ENCODE measurements at places on chromosomes 3 and 15.
A peak's percentile ranks its signal among the peaks of the same experiment; 100 is the strongest.

DNA sequence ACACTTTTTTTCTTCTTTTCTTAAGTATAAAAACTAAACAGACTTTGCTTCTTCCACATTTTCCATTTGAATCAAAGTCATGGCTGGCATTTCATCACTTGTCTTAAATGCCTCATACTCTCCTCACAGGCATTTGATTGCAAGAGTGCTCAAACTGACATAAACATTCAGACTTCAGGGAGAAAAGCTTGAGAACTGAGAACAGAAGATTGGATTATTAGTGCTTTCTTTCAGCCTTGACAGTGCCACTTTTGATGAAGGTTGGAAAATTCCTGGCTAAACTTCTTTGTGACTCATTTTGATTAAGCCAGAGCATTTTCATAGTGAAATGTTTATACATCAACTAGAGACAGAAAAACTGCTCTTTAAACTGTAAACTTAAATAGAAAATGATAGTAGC lies 544.4 kb downstream of the DIPK2A start:
- DNase-seq = no peak

GRCh38 chr3:113783463-113783862 lies 36.6 kb downstream of the ATP6V1A start:
- DNase-seq = no peak

GRCh38 chr3:39460677-39461076 lies 6.8 kb upstream of the MOBP start:
- DNase-seq = no peak

DNA sequence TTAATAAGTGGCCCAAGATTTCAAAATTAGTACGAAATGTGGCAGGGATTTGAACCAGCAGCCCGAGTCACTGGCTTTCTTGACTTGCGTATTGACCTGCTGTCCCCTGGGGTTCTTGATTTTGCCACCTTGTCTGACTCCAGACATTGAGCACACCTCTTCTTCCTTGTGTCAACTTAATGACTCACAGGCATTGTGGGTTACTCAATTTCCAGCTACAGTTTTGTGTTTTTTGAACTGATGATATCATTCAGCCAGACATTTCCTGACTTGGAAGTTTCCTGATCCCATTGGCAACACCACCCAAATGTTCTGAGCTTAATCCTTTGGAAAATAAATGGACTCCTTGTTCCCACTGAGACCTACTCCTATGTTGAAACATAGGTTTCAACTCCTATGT lies 64.2 kb downstream of the MOBP start:
- no peak for DNase-seq

- no peak for DNase-seq
Observed at GRCh38 chr3:26425076-26425475, 197.5 kb upstream of the LRRC3B start.

- DNase-seq = no peak
Observed at GRCh38 chr3:50287262-50287661, 5.0 kb downstream of the IFRD2 start.

DNA sequence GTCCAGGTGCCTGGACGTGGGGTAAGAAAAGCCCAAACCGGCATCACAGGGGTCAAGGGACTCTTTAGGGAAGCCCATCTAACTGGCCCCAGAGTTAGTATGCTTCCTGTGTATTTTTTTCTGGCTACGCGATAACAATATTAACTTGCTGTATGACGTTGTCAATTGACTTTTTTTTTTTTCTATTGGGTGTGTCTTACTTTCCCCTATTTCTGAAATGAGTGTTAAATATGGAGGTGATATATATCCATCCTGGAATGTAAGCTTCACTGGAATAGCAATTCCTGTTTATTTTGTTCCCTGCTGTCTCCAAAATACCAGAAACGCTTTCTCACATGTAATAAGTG lies 598 bp upstream of the GMNC start:
- DNase-seq = no peak

DNA sequence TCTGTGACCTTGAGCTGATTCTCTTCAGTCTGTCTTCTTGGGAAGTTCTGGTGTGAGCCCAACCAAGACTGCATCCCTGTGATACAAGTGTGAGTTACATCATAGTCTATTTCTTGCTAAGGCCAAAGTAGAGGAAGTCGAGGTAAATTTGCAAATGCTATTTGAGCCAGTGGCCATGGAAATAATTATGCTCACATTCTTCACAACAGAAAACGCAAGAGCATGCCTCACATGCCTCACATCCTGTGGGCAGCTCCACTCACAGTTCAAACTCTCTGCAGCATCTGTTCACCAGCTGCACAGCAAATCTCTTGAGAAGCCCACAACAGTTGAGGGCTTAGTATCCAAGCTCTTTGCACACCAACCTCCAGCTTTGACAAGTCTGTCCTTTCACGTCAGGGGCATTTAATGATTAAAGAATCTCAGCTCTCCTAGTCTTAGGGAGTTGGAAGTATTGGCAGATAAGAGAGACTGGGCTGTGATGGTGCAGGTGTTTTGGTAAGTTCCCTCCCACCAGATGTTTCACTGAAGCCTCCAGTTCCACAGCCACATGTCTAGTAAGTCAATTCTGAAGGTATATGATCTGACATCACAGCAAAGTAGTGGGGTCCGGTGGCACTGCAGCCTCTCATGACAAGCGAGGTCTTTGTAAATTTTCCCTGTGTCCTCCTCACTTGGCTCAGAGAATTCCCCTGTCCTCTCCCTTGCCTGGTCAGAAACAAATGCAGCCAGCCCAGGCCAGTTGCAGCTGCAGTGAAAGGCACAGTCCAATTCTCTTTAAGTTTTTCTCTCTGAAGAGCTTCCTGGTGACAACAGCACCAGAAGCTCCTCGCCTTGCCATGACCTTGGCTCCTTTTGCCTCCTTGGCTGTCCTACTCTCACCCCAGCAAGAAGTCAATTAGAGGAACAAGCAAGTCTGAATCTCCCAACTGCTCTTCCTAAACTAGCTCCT lies 166.1 kb downstream of the SSR3 start:
- DNase-seq = no peak

DNA sequence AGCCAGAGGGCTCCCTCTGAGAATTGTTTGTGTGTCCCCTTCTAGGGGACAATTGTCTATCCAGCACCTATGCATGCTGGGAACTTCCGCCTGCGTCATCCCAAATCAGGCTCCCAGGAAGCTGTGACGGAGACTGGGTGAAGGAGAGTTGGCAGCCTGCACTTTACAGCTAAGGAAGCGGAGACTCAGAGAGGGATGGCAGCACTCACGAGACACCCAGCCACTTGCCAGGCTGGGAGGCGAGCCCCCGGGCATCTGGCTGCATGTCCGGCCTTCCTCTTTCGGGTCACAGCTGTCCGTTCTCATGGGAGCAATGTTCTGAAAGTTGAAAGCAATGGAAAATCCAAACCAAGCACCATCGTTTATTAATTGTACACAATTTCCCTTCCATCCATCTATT lies 45.5 kb upstream of the SLC6A11 start:
- no peak for DNase-seq

DNA sequence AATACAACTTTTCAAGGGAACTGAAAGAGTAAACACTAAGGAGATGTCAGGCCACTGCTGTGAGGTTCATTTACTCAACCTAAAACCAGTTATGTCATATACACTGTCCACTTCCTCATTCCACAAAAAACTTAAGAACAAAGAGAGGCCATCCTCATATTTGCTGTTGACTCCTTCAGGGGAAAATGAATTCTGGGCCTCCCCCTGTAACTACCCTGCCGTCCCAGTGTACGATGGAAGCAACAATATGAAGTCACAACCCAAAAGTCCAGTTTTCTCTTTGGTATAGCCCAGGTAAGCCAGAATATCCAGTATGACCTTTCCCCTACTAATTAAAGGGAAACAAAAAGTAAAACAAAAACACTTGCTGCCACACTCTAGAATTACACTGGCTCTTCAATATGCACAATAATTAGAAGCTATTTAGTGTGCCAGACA lies 16.2 kb downstream of the CEP152 start:
- DNase-seq = no peak

GRCh38 chr15:79970624-79971434 lies at the start of gene BCL2A1:
Gene BCL2A1, minus strand, starts transcription at chr15:79971196. Its CDS starts 77 bp downstream, at chr15:79971119.
- DNase-seq = no peak

- no peak for DNase-seq
Observed at GRCh38 chr3:194574639-194575483, 58.4 kb downstream of the TMEM44 start.

DNA sequence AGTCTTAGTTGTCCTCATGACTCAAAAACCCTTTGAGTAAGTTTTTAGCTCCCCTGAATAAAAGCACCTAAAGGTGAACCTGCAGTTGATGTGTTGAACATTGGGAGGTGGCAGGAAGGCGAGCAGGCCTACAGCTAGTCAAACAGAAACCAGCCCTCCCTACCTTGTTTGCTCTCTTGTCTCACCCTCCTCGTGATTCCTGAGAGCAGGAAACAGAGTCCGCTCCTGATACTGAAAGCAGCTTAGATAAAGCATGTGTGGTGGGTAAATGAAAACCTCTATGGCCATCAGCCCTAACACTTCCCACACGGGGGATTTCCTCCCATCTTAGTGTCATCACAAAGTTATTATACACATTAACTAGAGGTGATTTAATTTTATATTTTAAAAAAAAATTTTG lies 21.8 kb upstream of the CLDN18 start:
- DNase-seq = no peak

GRCh38 chr15:29037997-29038705 lies 152.4 kb downstream of the APBA2 start:
- no peak for DNase-seq

DNA sequence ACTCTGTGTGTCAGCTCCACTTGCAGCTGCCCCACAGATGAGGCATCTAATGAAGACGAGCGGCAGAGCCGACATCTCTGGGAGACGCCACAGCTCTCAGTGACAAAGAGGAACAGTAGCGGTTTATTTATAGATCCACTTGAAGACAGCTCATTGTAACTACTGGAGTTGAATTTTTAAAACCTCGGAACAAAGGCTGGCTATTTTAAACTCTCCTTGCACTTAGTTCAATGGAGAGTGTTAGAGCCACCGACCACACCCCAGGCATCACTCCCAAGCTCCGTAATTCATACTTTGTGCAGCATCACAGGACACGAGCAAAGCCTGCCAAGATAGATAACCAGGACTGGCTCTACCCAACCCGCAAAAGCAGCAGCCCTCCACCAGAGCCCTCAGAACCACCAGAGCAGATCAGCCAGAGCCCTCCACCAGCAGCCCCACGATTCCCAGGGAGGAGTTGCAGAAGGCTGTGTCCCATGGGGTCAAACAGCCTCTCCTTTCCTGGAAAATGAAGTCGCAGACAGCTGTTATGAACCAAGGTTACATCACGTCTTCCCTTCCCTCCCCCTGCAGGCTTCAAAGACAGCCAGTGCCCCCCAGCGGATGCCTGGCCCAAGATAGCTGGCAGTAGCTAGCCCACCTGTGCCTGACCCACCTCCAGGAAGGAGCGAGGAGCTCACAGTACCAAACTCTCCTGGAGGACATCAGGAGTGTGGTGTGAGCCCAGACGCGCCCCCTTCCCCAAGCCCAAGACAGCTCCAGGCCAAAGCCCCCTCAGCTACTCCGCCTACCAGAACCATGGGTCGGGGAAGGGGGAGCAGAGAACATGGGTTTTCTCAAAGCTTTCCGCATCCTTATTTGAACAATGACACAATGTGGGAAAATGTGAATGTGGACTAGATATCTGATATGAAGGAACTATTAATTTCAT lies 45.7 kb downstream of the POC1A start:
- DNase-seq = no peak

DNA sequence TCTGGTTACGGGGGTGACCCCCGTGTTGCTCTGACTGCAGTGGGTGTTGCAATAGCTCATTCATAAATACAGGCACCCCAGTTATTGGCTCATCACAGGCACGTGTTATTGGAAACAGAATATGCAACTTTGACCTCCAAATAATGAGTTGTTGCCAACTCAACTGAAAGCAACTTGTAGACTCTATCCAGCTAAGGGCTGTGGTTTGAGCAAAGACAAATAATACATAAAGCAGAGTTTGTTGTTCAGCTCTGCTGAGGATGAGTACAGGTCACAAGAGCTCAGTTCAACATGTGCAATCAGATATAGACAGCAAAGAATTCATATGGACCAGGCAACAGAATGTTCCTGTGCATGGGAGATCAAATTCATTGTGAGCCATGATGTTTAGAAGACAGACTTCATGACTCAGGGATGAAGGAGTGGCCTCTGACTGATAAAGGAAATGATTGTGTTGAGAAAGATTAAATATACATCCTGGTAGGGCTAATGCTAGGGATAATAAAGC lies 87.6 kb upstream of the LRIG1 start:
- no peak for DNase-seq

GRCh38 chr15:83323296-83323711 lies 38.8 kb upstream of the BNC1 start:
- DNase-seq = peak; percentile 72

- DNase-seq = no peak
Observed at GRCh38 chr15:61011576-61012336, 217.3 kb downstream of the RORA start.

DNA sequence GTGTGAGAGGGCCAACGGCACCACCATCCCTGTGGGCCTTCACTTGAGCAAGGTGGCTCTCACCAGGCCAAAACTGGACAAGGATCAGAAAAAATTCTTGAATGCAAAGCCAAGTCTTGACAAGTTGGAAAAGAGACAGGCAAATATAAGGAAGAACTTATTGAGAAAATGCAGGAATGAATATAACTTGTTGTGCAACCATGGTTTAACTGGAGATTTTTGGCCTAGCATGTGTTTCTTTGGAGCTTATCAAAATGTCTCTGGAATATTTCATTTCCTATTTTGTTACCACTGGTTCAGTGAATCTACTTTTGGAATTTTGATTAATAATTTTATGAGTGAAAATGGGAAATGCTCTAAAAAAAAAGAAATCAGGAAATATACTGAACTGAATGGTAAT lies 42.5 kb downstream of the MCTP2 start:
- DNase-seq = no peak

GRCh38 chr15:87871258-87871681 lies 385.3 kb downstream of the NTRK3 start:
- no peak for DNase-seq

GRCh38 chr3:108093616-108094015 lies 2.8 kb upstream of the CD47 start:
- no peak for DNase-seq

DNA sequence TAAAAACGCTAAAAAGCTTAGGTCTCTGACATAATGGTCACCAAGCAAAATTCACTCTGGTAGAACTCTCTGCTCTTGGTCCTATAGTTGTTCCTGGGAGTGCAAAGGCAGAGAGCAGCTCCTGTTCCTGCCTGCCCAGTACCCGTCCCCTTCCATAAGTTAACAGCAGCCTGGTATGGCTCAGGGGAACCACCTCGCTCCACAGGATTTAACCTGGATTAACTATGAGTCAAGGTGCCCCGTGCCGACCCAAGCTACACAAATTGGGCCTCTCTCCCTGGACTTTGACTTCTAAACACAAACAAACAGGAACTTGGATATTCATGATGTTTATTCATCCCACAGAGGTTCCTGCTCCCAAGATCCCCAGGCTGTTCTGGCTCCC lies 32.1 kb downstream of the SCAP start:
- DNase-seq = no peak

DNA sequence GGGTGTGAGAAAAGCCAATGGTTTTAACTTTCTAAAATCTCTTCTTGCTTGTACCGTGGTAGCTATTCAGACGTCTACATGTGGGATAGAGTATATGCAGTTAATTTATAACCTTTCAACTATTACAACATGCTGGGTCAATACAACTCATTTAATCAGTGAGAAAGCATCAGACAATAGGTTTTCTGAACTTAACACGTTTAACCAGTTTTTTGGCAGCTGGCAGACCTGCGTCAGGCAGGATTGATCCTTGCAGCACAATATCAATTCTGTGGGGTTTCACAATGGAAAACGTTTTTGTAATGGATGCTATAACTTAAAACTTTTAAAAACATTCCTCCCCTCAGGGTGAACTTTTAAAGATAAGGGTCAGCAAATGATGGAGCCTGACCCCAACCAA lies 6.5 kb downstream of the GNB5 start:
- DNase-seq = no peak
